ENCODE measurements at places on chromosomes 2 and 18.

GRCh38 chr2:147999126-147999525 lies 21.4 kb downstream of the ORC4 start:
- DNase-seq = no peak

- no peak for DNase-seq
These were observed 68.1 kb upstream of the SPTBN1 start for GRCh38 chr2:54388076-54388475.

DNA sequence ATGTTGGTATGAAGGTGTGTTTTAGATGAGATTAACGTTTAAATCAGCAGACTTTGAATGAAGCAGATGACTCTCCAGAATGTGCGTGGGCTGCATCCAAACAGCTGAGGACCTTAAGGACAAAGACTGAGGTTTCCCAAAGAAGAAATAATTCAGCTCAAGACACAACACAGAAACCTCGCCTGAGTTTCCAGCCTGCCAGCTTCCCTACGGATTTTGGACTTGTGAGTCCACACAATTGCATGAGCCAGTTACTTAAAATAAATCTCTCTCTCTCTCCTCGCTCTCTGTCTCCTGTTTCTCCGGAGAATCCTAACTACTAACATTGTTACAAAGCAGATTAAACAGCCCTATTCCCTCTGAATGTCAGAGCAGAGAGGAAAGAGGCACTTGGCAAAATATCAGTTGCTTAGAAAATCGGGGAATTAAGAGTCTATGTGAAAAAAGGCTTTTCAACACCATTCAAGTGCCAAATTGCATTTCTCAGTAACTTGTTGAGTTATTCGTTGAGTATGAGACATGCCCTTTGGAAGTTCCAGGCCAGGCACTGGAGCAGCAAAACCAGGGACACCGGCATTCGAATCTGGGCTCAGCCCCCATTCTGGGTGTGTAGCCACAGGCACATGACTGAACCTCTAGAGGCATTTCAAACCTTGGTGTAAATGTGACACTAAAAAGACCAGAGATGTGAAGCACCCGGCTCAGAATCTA lies 174.6 kb upstream of the PID1 start:
- DNase-seq = peak; percentile 40

DNA sequence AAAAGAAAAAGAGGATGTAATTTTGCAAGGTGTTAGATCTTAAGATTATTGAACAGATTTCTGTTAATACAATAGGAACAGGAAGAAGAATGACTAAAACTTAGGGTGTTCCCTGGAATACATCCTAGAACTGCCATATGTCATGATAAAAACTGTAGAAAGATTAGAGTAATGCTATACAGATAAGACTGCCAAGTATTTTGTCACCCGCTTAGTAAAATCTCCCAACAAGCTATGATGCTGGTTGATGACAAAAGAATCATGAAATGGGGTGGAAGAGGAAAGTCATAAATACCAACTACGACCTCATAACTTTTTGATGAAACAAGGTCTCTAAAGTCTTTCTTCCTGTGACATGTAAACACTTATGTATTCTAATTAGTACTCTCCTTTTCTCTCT lies 163.6 kb upstream of the COL3A1 start:
- no peak for DNase-seq

- no peak for DNase-seq
These were observed 19.0 kb upstream of the IGFBP5 start for GRCh38 chr2:216714376-216714775.

All from suppressor macrophage (primary cell).